ENCODE measurements at places on chromosomes 1 and 21. TPM values are rescaled to one million over a fixed set of nuclear protein-coding genes. Genes with fewer than 3 reads are reported as not detected.
A peak's percentile ranks its signal among the peaks of the same experiment; 100 is the strongest.

Gene KRTAP19-3
- not detected for total RNA-seq

Gene OVAAL
- total RNA-seq, result not detected

Gene OLFML3
- 0.10 TPM for total RNA-seq

Gene FH
- 95.4 TPM for total RNA-seq

Gene SLC9C2
- total RNA-seq, result not detected

Gene TACSTD2
- total RNA-seq, result not detected

Gene EFNA1
- total RNA-seq, result 0.26 TPM

Gene PDC
- not detected for total RNA-seq

Gene FCAMR
- not detected for total RNA-seq

Gene PLEKHG5
- 1.8 TPM for total RNA-seq

Gene TNFRSF14
- 123 TPM for total RNA-seq

Gene FNBP1L
- total RNA-seq, result 0.17 TPM

Gene MCOLN3
- 0.19 TPM for total RNA-seq

Gene KRTAP20-3
- not detected for total RNA-seq

GRCh38 chr1:172760121-172760520, 101.2 kb downstream of the FASLG start:
- DNase-seq, result no peak

GRCh38 chr1:224616756-224617409, 766 bp downstream of the CNIH3 start:
- DNase-seq, result no peak

- no peak for DNase-seq
Measured at GRCh38 chr21:14267076-14267475, 51.1 kb downstream of the RBM11 start.

GRCh38 chr1:69082312-69082711, 485.4 kb upstream of the LRRC7 start:
- DNase-seq, result no peak

DNA sequence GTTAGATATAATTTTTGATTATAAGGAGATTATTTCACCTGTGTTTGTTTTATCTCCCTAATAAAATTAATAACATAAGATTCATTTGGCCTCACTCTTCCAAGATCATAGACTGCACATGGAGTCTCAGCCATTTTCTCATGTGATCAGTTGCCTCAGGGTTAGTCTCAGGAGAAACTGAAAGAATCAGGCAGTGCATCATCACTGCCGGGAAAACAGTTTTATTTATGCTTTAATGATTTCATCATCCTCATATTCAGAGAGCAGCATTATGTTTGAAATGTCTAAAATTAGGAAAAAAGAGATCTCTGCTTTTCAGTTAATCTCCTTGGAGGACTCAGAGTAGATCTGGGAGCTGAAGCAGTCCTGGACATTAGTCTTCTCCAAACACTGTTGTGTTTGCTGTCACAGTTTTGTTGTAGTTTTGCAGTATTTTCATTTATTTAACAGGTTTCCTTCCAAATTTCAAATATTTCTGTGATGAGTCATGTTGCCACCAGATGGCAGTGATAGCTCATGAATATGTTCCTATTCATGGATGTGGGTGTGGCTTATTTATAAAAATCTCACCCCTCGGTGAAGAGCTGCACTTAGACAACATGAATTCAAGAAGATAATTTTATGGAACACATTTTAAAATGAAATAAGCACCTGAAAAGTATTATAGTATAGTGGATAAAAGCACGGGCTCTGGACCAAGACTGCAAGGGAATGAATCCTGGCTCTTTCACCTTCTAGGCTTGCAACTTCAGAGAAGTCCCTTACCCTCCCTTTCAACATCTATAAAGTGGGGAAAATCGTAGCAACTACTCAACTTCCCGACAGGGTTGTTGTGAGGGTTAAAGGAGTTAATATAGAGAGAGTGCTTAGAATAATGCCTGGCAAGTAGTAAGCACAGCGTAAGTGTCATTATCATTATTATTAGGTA, 31.2 kb downstream of the CHD1L start:
- DNase-seq, result peak; percentile 42

- DNase-seq, result no peak
Measured at GRCh38 chr1:67316918-67317317, 9.2 kb downstream of the IL12RB2 start.

DNA sequence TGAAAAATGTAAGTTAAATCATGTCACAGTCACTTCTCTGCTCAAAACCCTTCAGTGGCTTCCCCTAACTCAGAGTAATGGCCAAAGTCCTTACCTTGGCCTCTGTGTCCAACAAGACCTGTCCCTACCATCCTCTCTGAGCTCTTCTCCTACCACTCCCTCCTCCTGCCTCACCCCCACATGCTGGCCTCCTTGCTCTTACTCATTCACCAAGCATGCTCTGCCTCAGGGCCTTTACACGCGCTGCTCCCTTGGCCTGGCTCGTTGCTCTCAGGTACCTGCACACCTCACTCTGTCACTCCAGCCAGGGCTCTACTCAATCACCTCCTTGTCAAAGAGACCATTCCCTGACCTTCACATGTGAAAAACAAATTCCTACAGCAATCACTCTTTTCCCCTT, 54.2 kb downstream of the SEC16B start:
- DNase-seq, result no peak
